Daoy (cell line): ENCODE measurements at places on chromosomes 6 and 20. TPM values are rescaled to one million over a fixed set of nuclear protein-coding genes. Genes with fewer than 3 reads are reported as not detected.

Gene WFDC12
- total RNA-seq = not detected in 2 replicates

Gene MOG
- total RNA-seq = not detected in 2 replicates

Gene DYNLT2
- 1.8 and 2.3 TPM in 2 replicates for total RNA-seq

Gene ZC2HC1B
- not detected in 2 replicates for total RNA-seq

Gene BPIFB4
- total RNA-seq = not detected in 2 replicates

Gene LAMA4
- 66.6 and 76.5 TPM in 2 replicates for total RNA-seq
